ENCODE measurements at places on chromosomes 12 and 14.
A peak's percentile ranks its signal among the peaks of the same experiment; 100 is the strongest.

GRCh38 chr14:47651337-47651736 lies 24.1 kb downstream of the MDGA2 start:
- no peak for DNase-seq

GRCh38 chr12:7834701-7835100 lies 38.0 kb downstream of the SLC2A14 start:
- DNase-seq, result no peak

- peak; percentile 14 for DNase-seq
These were observed 78.9 kb downstream of the STAB2 start for GRCh38 chr12:103665971-103666370.

DNA sequence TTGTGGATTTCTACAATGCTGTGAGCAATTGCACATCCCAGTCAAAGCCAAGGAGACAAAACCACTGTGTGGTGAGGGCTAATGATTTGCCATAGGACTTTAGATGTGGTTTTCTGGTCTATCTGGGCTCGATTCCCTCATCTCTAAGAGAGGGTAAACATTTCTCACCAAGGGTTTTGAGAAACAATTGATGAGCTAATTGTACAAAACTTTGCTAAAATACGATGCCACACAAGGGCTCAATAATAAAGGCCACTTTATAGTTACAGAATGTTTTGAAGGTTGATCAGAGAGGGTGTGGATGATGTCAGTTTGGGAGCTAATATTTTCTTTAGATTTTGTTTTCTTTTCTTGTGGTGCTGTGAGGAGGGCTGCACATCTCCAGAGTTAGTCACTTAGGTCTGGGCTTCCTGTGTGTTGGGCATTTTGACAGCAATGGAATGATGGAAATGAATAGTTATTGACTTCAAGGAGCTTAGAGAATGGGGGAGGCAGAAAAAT lies 60.8 kb upstream of the SLC38A4 start:
- DNase-seq, result no peak

GRCh38 chr12:12133259-12133658 lies 62.5 kb downstream of the BCL2L14 start:
- DNase-seq, result peak; percentile 15

DNA sequence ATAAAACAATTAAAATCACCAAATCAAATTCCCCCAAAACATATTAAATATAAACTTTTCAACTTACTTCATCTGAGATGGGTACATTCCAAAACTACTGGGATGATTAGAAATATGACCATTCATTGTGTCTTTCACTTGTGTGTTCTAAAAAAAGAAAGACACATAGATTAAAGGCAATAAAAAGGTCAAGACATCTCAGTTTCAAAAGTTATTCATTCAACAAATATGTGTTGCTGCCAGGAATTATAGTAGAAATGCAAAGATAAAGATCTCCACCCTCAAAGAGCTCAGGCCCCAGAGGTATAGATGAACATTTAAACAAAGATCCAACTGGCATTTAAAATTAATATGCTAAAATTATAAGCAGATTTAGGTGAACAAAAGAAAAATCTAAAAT lies 106.4 kb downstream of the EPS8 start:
- DNase-seq, result no peak

DNA sequence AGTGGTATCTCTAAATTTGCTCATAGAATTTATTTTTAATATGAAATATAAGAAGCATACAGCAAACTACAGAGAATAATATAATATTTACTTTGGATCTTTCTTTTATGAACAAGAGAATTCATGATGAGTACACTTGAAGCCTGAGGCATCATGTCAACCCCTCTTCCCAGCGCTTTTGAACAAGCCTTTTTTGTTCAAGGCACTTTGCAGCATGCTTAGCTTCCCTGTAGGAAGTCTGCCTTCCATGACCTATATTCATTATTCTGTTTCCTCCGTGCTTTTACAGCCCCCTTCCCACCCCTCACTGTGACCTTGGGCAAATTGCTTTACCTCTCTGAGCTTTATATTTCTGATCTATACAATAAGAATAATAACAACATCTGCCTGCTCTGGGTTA lies 41.6 kb downstream of the SCN8A start:
- no peak for DNase-seq

DNA sequence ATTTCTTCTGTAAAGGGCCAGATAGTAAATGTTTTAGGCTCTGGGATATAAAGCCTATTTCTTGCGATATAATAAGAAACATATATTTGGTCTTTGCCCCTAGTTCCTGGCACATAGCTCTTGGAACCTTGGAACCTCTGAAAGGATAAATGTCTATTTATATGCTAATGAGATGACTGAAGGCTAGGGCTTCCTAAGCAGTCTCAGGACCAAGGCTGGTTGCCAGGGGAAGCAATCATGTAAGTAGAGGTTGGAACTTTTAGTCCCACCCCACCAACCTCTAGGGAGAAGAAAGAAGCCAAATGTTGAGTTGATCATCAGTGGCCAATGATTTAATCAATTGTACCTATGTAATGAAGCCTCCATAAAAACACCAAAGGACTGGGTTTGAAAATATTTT lies 26.6 kb upstream of the NFYB start:
- no peak for DNase-seq

- no peak for DNase-seq
These were observed 390.3 kb downstream of the AACS start for GRCh38 chr12:125455556-125455955.

DNA sequence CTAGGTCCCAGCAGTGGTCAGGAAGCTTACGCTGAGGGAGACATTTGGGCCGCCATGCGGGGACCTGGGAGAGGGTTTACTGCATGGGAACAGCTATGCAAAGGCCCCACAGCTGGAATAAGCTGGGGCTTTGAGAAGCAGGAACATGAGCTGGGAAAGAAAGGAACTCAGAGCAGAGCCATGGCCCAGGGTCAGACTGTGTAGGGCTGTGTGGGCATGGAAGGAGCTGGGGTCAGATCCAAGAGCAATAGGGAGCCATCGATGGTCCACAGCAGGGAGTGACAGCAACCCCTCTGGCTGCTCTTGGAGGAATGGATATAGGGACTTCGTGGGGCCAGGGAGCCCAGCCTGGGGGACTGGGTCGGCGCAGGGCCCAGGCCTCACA lies 151.6 kb downstream of the ADGRD1 start:
- no peak for DNase-seq

DNA sequence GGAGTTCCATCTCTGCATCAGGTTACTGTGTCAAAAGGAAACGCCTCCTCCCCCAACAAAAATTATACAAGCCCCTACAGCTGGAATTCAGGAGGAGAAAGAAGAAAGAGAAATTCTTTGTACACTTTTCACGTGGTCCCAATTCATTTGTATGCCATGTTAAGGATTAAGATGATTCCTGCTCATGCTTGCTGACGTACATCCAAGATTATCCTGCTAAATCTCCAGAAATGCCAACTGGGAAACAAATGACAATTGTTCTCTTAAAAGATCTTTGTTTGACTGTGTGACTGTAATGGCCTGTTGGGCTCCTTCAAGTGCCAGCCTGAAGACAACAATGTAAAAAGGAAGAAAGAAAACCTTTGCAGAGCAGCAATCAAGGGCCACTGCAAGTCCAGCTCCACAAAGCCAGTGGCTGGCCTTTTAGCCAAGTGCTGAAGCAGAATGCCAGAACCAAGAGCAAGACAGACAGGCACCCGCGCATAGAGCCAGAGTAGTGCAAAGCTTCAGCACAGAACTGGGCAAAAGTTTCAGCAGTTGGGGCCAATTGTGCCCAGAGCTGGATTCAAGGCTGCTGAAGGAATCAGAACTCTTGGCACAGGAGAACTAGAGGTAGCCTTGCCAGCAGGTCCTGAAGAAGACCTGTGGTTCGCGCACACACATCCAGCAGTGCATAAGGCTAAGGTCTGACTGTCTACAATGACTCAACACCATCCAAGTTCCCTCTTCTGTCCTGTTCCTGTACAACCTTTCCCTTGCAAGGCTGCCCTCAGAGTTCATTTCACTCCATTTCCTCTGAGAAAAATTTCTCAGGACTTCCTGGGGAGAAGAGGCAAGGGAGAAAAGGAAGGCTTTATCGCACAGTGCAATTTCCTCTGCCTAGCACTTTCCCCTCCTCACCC lies 209.7 kb upstream of the BMP4 start:
- no peak for DNase-seq

DNA sequence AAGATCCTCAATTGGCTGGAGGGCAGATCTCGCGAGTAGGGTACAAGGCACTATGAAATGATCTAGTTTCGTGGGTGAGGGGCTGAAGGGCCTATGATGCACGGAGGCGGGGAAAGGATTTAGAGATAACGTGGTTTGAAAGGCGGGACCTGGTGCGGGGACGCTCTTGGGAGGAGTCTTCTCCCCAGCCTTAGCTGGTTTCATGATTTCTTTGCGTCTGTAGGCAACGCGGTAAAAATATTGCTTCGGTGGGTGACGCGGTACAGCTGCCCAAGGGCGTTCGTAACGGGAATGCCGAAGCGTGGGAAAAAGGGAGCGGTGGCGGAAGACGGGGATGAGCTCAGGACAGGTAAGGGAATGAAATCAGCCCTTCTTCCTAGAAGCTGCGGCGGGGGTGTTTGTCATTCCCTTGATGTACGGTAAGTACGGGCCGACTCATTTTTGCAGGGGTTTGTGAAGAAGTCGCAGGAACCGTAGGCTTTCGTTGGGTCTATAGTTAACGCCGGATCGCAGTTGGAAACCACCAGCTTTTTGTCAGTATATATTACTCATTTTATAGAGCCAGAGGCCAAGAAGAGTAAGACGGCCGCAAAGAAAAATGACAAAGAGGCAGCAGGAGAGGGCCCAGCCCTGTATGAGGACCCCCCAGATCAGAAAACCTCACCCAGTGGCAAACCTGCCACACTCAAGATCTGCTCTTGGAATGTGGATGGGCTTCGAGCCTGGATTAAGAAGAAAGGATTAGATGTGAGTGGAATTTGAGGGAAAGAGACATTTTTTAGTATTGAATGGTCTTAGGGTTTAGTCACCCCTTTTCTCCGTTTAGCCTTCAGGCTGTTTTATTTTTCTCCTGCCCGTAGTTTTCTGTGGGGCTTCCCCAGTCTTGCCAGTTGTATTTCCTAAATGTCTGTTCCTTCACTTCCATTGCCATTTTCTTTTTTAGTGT lies 602 bp downstream of the APEX1 start:
- no peak for DNase-seq

DNA sequence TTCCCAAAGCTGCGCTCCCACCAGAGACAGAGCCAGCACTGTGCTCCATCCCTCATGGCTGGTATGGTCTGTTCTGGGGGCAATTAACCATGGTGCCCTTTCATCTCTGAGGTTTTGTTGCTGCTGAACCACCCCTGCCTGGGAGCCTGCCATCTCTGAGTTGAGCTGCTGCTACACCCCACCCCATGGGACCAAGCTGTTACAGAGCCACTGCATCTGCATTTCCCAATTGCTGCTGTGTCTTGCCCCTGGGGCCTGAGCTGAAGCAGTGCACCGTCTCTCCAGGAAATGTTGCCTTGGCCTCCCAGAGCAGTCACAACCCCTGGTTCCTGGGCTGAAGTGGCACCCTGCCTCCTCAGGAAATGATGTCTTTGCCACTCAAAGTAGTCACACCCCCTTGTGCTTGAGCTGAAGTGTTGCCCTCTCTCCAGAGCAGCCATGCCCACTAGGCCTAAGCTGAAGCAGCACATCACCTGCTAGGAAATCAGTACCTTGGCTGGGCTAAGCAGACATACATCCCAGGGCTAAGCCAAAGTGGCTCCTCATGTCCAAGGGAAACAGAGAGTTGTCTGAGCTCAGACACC lies 140.3 kb downstream of the RERGL start:
- no peak for DNase-seq

DNA sequence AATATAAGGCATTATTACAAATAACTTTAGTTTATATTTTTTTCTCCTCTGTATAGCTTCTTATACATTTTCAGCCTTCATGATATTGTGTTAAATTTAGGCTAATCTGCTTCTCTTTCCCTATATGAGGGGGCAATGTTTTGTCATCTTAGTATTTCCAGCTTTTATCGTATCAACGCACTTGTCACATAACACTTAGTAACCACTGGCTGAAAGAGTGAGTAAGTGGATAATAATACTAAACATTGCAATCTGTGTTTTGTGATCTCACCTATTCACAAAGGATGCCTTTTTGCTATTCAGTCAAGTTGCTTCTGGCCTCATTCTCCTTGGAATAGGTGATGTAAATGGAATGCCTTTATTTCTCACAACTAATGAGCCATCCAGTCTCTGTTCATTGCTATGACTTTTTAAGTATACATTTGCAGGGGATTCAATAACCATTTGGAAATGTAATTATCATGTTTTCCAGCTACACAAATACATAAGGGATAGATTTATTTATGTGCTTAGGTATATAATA lies 260.9 kb downstream of the BMP4 start:
- no peak for DNase-seq

GRCh38 chr12:130538343-130539095 lies 177.6 kb downstream of the RIMBP2 start:
- no peak for DNase-seq

- no peak for DNase-seq
These were observed 128.5 kb upstream of the LMNTD1 start for GRCh38 chr12:25681580-25681979.

Data from iPS-NIHi11 (cell line).